ENCODE measurements at places on chromosomes 3 and 15.

DNA sequence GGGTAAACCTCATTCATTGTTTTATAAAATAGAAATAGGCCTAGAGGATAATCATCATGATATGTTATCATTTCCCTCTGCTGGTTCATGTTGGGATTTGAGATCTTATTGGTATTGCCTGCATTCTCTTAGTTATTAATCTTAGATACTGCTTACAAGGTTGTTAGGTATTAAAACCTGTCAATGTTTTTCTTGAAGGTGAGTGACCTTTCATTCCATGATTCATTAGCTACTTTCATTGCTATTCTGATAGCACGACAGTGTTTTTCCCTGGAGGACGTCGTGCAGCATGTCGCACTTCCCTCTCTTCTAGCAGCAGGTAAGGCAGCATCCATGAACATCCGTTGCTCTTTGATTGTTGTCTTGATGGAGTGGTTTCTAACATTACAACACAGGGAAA is 17.1 kb downstream of the P2RY12 start:
- no peak for DNase-seq

- no peak for DNase-seq
These were observed 1026.6 kb downstream of the ROBO1 start for GRCh38 chr3:78741066-78741645.

DNA sequence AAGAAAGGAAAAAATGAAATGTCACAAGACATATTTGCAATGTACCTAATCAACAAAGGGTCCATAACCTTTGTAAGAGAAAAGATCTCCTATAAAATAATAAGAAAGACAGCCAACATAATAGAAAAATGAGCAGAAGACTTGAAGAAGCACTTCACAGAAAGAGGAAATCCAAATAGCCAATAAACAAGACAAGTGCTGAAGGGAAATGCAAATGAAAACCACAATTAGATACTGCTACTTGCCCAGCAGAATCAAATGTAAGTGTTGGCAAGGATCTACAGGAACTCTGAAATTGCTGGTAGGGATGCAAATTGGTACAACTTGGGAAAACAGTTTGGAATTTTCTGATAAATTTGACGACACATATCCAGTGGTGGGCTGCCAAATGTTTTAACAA is 15.1 kb upstream of the TOPAZ1 start:
- DNase-seq, result no peak

DNA sequence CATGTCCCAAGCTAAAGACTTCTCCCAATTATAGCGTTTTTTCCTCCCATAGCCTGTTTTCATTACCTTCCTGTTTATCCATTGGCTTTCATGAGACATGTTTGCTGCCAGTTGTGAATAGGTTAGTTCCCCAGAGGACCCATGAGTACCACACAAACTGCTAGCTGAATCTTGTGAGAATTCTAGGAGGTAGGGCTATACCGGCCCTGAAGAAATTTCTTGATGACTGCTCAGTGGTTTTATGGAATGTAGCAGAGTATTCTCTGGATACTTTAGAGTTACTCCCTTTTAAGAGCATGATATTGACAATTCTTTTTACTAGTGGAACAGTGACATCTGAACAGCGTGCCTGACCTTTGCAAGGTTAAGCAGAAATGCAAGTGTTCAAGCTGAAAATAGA is 210.4 kb downstream of the MCTP2 start:
- DNase-seq, result no peak

- DNase-seq, result no peak
These were observed 37.5 kb downstream of the SLC6A20 start for GRCh38 chr3:45758871-45759270.

GRCh38 chr15:61035311-61035710 is 193.8 kb downstream of the RORA start:
- DNase-seq, result no peak

GRCh38 chr3:31234145-31234544 is 298.6 kb upstream of the STT3B start:
- DNase-seq, result no peak
